ENCODE measurements at places on chromosomes 5 and 9. TPM values are rescaled to one million over a fixed set of nuclear protein-coding genes. Genes with fewer than 3 reads are reported as not detected.

DNA sequence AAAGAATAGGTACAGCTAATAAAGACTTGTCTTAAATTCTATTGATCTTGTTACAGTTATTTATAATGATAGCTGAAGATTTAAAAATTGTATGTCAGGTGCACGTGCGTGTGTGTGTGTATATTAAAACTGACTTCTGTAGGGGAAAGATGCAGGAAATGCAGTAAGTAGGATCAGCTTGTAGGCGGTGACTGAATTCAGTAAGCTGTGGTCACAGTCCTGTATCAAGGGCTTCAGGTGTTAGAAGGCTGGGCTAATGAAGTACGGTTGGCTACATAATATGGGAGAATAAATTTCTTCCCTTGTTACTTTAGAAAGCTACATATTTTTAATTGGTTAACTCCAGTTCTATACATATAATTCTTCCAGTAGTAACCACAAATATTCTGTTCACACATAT is 54.2 kb downstream of the LNPEP start:
- no peak overlapping the region for H3K27ac ChIP-seq
- no peaks in the 10 kb centered on the region for H3K27me3 ChIP-seq
- peaks cover 9% of the 10 kb centered on the region for H3K36me3 ChIP-seq
- DNase-seq, result no peak
- no peak overlapping the region for H3K4me3 ChIP-seq
- H3K4me1 ChIP-seq, result peaks cover 85% of the 10 kb centered on the region

GRCh38 chr9:4167079-4167671 is 132.7 kb downstream of the GLIS3 start:
- peaks cover 2% of the 10 kb centered on the region for H3K27me3 ChIP-seq
- H3K36me3 ChIP-seq, result no peaks in the 10 kb centered on the region
- no peak for DNase-seq
- no peaks in the 10 kb centered on the region for H3K4me1 ChIP-seq
- no peak overlapping the region for H3K27ac ChIP-seq

- peaks cover 68% of the 10 kb centered on the region for H3K4me1 ChIP-seq
- no peaks in the 10 kb centered on the region for H3K27me3 ChIP-seq
- H3K4me3 ChIP-seq, result no peak overlapping the region
- H3K36me3 ChIP-seq, result peaks cover 12% of the 10 kb centered on the region
- no peak overlapping the region for H3K27ac ChIP-seq
- no peak for DNase-seq
These were observed 2.9 kb upstream of the LCP2 start for GRCh38 chr5:170300361-170301013.

Gene MARCOL
- not detected for polyA plus RNA-seq

Gene ELL2
- polyA plus RNA-seq, result 2.7 TPM

Measured in immature natural killer cell (primary cell).